ENCODE measurements at places on chromosomes 5 and 9.

- no peak for DNase-seq
Observed at GRCh38 chr9:77752554-77752953, 104.4 kb upstream of the GNA14 start.

- DNase-seq = no peak
Observed at GRCh38 chr5:16546732-16547131, 70.1 kb downstream of the RETREG1 start.

GRCh38 chr5:61370506-61370905 is 38.4 kb downstream of the ZSWIM6 start:
- DNase-seq = no peak

- no peak for DNase-seq
Observed at GRCh38 chr5:132104556-132104955, 31.0 kb downstream of the CSF2 start.

- DNase-seq = no peak
Observed at GRCh38 chr5:155926031-155926430, 400.9 kb upstream of the SGCD start.

DNA sequence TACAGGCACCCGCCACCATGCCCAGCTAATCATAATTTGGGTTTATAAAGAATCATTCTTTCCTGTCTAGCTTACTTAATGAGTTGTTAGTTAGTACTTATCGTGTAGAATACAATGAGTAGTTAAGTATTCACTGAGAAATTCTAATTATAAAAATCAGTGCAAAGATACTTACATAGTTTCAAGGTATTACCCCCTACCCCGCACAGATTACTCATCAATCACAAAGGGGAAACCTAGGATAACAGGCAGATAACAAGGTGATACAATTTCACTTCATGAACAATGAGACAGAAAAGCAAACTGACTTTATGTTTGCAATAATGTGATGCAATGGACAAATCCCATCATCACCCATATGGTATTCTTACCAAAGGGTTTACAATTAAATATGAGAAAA is 109.6 kb downstream of the FAM174A start:
- DNase-seq = no peak

- DNase-seq = no peak
Observed at GRCh38 chr9:35827486-35827885, 1.0 kb downstream of the FAM221B start.

DNA sequence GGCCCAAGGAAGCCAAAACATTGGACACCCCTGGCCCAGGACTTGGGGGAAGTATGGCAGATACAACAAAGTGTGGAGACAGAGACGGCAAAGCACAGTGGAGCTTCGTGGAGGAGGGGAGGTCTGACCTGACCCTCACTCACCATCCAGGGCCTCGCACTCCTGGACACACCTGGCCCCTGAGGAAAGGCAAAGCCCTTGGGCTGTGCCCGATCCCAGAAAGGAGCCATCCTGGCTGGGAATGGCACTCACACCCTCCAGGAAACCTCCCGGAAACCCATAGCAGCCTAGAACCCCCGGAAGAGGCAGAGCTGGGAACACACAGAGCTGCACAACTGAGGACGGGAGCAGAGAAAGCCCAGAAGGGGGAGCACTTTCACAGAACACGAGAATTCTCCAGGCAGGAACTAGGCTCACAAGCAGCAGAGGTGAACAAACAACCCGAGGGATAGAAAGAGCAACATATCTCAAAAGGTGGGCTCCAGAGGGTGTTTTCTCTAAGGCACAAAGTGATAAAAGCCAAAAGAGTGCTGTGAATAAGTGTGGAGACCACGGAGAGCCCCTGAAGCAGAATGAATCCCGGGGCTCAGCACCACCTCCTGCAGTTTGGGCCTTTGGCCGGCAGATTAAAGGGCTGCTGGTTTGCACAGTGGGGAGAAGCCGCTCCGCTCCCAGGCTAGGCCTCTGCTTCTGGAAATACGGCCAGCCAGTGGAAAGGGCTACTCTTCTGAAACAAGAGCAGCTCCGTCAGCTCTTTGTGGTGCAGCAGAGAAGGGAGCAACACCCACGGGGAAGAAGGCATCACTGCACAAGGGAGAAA is 108.2 kb downstream of the UBE2R2 start:
- peak; percentile 66 for DNase-seq

GRCh38 chr9:35604578-35605350 is at the start of gene TESK1:
Gene TESK1 (plus strand): TSS chr9:35605262. CDS start chr9:35605620, 358 bp downstream.
- peak; percentile 79 for DNase-seq

DNA sequence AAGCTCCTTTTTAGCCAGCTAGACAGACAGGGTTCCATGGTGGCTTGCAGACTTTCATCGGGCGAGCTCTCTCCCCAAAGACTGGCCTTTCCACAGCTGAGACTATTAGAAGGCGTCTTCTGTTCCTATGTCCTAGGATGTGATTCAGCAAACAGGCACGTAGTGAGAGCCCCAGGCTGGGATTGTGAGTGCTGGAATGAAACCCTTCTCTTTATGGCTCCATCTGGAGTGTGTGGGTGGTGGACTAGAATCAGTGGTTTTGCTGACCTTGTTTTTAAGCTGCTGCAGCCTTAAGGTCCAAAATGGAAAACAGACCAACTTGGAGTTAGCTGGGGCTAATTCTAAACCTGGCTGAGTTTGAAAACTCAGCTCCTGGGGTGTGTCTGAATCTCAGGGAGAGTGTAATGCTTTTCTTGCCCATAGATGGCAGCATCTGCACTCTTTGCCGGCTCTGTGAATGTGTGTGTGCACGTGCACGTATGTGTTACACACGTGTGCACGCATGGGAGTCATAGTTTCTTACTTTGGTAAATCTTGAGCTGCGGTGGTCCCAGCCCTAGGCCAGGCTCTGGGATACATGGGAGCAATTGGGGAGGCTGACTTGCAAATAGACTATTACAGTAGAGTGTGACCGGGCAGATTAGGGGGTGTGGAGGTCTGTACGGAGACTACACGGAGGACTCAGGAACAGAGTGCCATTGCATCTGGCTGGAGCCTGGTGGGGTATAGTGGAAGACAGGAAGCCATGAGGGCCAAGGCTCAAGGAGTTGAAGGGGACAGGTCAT is 10.7 kb downstream of the GSN start:
- DNase-seq = peak; percentile 80

GRCh38 chr5:143361438-143361837 is 42.0 kb downstream of the NR3C1 start:
- DNase-seq = no peak

GRCh38 chr5:89932771-89933181 is 476.8 kb downstream of the CETN3 start:
- no peak for DNase-seq

DNA sequence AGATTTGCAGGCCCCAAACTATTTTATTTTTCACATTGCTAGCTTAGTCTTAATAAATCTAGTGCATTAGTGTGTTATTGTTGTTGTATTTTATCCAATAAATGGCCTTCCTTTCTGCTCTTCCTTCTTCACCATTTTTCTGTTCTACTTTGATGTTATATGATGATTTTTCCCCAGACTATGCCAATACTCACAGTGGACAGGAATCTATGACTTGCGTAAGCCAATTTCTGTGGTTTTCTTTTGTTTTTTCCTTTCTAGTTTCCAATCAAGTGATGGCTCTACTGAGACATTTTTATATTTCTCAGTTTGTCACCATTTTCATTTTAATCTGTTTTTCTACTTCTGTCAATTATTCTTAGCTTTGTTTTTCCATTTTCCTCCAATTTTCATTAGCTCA is 106.8 kb upstream of the FBXL7 start:
- no peak for DNase-seq
